T-helper 17 cell (primary cell): ENCODE measurements at places on chromosomes 5 and 9.

DNA sequence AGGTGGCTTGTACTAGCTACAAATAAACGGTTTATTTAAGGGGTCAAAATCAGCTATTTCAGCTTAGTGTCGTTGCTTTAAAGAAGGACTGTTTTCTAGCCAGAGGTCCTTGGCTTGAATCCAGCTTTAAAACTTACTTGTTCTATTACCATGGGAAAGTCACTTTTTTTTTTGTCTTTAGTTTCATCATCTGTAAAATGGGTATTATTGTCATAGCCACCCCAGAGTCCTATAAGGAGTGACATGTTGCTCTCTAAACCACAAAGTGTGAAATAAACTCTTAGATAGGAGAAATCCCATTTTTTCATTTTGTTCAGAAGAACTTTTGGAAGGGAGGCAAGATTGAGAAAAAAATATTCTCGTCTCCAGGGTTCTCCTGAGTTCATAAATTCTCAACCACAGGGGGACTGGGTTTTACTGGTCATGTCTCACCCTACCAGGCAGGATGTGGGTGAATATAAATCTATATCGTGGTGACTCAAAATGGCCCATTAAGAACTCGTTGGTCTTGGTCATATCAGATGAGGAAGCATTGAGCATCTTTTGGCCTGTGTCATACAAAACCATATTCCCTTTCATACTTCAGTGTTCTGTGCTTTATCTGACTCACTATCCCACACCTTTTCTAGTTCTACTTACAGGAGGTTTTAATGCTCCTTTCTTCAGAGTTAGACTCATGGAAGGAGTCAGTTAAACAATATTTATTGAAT is 202.7 kb upstream of the NR3C1 start:
- no peak for DNase-seq

DNA sequence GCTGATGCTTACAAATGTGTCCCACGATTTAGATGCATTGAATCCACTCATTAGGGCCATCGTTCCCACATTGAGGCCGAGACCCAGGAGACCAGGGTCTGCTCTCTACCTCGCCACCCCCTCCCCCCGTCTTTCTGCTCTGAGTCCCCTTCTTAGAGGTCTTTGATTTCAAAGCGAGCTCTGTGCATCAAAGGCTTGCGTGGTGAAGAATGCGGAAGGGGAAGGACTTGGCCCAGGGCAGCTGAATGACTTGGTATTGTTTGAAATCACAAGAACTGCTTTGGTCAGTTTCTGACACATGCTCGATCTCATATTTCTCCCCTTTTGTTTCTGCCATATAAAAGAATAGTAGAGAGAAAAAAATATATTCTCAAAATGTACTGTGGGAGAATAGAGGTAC is 78.3 kb upstream of the IRX1 start:
- DNase-seq, result no peak

DNA sequence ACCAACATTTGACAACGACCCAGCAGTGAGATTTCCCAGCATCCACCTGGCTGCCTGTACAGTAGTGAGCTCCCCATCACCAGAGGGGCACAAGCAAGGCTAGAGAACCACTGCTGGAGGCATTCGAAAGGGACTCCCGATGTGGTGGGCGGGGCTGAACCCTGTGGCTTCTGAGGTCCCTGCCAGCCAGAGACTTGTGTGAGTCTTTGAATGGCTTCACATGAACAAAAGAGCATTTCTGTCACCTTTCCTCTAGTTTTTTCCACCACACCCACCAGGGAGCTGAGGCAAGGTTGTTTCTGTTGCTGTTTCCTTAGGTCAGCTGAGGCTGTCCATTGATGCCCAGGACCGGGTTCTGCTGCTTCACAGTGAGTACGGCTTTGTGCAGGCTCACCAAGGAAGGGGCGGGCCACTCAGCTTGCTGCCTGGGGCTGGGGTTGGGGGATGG is 15.7 kb downstream of the RGS3 start:
- no peak for DNase-seq

DNA sequence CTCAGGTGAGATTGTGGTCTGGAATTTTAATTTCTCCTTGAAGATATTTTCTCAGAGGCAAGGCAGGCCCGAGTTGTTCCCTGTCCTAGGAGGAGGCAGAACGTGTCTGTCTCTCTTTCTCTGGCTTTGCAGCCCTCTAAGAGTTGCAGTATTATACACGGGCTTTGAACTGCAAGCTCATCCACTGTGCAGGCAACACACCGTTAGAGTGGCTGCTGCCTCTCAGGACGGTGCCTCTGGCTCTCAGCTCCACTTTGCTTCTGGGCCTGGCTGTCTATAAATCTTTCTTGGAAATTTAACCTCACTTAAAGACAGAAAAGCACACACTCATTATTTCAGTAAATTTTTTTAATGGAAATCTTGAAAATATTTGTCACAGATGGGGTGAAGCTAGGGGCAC is 170.1 kb upstream of the ADCY2 start:
- no peak for DNase-seq

DNA sequence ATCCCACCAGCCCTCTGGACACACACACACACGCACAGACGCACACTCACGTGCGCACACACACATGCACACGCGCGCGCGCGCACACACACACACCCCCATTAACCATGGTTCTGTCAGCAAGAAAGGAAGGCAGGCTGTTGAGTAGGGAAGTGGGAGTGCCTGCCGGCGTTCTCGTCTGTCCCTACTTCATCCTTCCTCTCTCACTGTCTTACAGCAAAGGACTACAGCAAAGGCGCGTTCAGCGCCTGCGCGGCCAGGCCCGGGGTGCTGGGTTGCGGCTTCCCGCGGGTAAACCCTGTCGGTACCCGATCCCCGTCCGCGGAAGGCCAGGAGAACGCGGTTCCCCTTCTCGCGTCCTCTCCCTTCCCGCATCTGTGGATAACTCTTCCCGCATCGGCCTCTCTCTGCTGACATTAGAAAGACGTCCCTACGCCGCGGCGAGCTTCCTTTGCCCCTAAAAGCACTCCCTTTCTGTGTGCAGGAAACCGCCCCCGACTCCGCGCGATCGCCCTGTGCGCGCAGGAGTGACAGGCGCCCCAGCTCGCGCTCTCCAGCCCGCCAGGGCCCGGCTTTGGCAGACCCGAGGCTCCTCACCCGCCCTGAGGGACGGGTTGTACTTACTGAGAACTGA is 219.2 kb downstream of the AGTPBP1 start:
- no peak for DNase-seq

- no peak for DNase-seq
Measured at GRCh38 chr9:83432104-83432627, 106.0 kb downstream of the FRMD3 start.
